Muscle of leg (tissue), 16 donors: ENCODE measurements at places on chromosomes 11 and 22. TPM values are rescaled to one million over a fixed set of nuclear protein-coding genes. Genes with fewer than 3 reads are reported as not detected.

DNA sequence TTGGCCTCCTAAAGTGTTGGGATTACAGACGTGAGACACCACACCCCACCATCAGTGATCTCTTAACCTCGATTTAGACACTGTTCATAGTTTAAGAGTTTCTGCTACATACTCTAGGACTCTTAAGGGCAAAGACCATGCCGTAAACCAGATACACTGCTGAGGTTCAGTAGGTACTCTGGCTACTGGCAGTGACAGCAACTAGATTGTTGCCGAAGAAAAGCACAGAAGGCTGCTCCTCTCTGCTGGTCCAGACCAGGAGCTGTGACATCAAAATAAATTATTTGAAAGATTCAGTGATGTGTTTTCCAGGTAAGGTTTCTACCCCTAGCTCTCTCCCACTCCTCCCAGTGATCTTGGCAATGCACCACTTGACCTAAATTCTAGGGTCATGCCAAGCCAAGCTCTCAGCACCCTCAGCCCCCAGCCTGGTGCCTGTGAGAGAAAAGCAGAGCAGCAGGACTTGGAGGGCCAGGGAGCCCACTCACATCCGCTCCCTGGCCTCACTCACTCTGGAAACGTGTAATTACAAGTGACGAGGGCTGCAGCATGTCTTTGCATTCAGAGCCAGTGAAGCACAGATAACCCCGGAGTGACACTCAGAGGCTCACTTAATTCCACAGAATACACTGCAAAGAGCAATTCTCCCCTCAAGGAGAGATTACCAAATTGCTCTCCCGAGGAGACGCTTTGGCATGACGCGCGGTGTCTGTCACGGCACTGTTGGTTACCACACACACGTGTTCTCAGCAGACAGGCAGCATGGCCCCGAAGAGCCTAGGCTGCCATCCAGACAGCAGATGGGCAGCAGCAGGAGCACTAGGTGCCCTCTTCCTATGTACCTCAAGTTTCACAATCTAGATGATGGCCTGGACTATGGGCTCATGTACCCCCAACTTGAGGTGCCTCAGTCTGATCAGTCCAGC lies 96.9 kb upstream of the PITPNB start:
- no peaks in the 10 kb centered on the region for H3K27me3 ChIP-seq
- no peak for DNase-seq
- peaks cover 33% of the 10 kb centered on the region for H3K36me3 ChIP-seq
- peaks cover 38% of the 10 kb centered on the region for H3K4me1 ChIP-seq
- no peak overlapping the region for H3K4me3 ChIP-seq

- no peak for DNase-seq
- no peaks in the 10 kb centered on the region for H3K27me3 ChIP-seq
- H3K4me3 ChIP-seq, result no peak overlapping the region
- H3K27ac ChIP-seq, result no peak overlapping the region
- H3K36me3 ChIP-seq, result peaks cover 19% of the 10 kb centered on the region
Measured at GRCh38 chr11:116840224-116840745, 2.9 kb upstream of the APOA1 start.

DNA sequence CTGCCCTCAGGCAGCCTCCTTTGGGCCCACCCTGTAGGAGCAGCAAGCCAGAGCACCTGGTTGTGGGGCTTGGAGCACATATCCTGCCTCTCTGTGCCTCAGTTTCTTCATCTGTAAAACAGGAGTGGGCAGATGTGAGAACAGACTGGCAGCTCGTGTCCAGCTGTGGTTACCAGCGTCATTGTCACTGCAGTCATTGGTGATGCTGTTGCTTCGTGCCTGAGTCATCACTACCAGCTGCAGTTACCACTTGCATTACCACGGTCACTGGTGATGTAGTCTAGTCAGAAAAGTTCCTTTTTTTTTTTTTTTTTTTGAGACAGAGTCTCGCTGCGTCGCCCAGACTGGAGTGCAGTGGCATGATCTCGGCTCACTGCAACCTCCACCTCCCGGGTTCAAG lies 20.4 kb downstream of the RSPH14 start:
- no peak overlapping the region for H3K4me3 ChIP-seq
- no peak for DNase-seq
- no peaks in the 10 kb centered on the region for H3K36me3 ChIP-seq

GRCh38 chr22:29375398-29376076 lies 12.8 kb downstream of the AP1B1 start:
- peaks cover 16% of the 10 kb centered on the region for H3K36me3 ChIP-seq
- no peaks in the 10 kb centered on the region for H3K27me3 ChIP-seq
- peaks cover 10% of the 10 kb centered on the region for H3K4me1 ChIP-seq
- H3K4me3 ChIP-seq, result no peak overlapping the region
- no peak overlapping the region for H3K27ac ChIP-seq

DNA sequence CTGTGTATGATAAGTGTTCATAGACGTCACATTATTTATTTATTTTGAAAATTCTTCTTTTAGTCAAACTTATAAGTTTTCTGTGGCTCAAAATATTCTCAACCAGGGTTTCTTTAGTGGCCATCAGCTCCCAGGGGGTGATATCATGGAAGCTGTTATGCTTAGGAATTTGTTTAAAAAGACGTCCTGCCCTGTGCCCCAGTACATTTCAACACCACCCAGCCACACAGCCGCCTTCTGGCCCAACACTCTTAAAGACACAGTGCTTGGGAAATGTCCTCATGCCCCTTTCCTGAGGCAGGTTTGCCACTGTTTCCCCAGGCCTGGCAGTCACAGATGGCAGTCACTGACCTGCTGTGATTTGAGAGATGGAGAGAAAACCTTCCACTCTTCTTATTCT lies 19.9 kb downstream of the TSKU start:
- H3K4me1 ChIP-seq, result peaks cover 22% of the 10 kb centered on the region
- H3K4me3 ChIP-seq, result no peak overlapping the region
- H3K36me3 ChIP-seq, result no peaks in the 10 kb centered on the region
- peaks cover 14% of the 10 kb centered on the region for H3K27me3 ChIP-seq

- DNase-seq, result no peak
- H3K4me1 ChIP-seq, result no peaks in the 10 kb centered on the region
- H3K4me3 ChIP-seq, result no peak overlapping the region
- H3K27ac ChIP-seq, result no peak overlapping the region
- H3K27me3 ChIP-seq, result no peaks in the 10 kb centered on the region
- no peaks in the 10 kb centered on the region for H3K36me3 ChIP-seq
Measured at GRCh38 chr11:128018692-128019091, 568.7 kb downstream of the ETS1 start.

GRCh38 chr11:45333001-45333971 lies 47.1 kb upstream of the SYT13 start:
- no peaks in the 10 kb centered on the region for H3K36me3 ChIP-seq
- H3K4me3 ChIP-seq, result no peak overlapping the region
- DNase-seq, result peak; percentile 80

The SYCE3 gene
- not detected for total RNA-seq

The FAM111B gene
- total RNA-seq, result 8.6 TPM

The STK33 gene
- 3.8 TPM for total RNA-seq

The NXPE1 gene
- not detected for total RNA-seq

The CRYBB1 gene
- total RNA-seq, result 1.2 TPM

The TSGA10IP gene
- 0.09 TPM for total RNA-seq
